K562 (cell line): ENCODE measurements at places on chromosomes 11 and 22. TPM values are rescaled to one million over a fixed set of nuclear protein-coding genes. Genes with fewer than 3 reads are reported as not detected.

Gene MAPK8IP2
- 0.29 and 0.47 TPM in 2 replicates for total RNA-seq

Gene GDPD4
- total RNA-seq, result not detected in 2 replicates

Gene UBQLN3
- 0.07 TPM in 1 of 2 replicates, not detected in the other for total RNA-seq

- DNase-seq, result no peak
These were observed 8.3 kb downstream of the CD44 start for GRCh38 chr11:35147235-35147634.

DNA sequence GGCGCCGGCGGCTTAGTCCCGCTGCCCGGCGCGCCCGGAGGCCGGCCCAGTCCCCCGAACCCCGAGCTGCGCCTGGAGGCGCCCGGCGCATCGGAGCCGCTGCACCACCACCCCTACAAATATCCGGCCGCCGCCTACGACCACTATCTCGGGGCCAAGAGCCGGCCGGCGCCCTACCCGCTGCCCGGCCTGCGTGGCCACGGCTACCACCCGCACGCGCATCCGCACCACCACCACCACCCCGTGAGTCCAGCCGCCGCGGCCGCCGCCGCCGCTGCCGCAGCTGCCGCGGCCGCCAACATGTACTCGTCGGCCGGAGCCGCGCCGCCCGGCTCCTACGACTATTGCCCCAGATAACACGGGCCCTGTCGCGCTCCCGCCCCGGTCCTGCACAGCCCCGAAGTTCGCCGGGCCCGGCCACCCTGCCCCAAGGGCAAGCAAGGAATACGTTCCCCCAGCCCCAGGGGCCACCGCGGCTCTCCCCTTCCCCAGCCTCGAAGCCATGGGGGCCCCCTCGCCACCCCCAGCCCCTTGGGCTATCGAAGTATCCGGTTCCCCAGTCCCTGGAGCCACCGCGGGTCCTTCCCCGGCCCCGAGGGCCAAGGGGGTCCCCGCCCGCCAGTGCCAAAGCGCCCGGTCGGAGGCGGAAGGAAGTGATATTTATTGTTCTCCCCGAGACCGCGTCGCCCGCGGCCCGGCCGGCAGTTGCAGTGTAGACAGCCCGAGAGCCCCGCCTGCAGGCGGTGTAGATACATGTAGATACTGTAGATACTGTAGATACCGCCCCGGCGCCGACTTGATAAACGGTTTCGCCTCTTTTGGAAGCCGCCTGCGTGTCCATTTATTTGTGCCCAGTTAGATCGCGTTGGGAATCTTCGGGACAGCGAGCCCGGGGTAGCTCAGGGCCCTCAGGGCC lies 6.2 kb downstream of the TBX1 start:
- DNase-seq, result peak; percentile 82

DNA sequence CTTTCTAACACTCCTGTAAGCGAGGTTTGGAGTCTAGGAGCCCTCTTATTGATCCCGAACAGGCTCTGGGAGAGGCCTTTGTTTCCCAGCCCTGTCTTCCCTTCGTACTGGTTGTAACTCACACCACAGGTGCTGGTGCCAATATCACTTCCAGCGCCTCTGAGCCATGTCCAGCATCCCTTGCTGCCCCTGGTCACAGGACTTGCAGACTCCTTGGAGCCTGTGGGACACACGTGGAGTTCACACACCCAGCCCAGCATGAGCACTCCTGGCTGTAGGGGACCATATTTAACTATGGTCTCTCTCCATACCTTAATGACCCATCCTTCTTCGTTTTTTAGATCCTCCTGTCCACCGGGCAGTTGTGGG lies 2.2 kb downstream of the ZBTB16 start:
- no peak for DNase-seq

DNA sequence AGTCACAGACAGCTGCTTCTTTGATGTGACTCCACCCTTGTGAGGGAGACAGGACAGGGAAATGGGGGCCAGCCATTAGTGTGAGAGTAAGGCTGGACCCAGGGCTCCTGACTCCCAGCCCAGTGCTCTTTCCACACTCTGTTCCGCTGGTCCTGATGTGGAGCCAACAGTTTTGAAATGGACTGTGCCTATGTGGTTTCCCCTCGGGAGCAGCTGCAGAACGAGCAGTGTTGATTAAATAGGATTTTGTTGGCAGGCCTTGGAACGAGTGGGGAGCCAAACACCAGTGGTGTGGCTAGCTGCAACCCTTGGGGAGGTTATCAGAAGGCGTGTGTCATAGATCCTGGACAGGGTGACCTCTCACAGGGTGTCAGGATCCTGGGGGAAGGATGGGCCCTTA lies 66.5 kb upstream of the AMPD3 start:
- DNase-seq, result no peak

GRCh38 chr11:128728767-128729587 lies 35.1 kb downstream of the FLI1 start:
- no peak for DNase-seq

GRCh38 chr11:6228520-6228919 lies 5.9 kb downstream of the FHIP1B start:
- DNase-seq, result no peak
